ENCODE measurements at places on chromosomes 3 and 15. TPM values are rescaled to one million over a fixed set of nuclear protein-coding genes. Genes with fewer than 3 reads are reported as not detected.

GRCh38 chr3:149077628-149078027, 8.7 kb downstream of the HLTF start:
- peaks cover 6% of the 10 kb centered on the region for H3K36me3 ChIP-seq
- no peak for DNase-seq
- H3K27me3 ChIP-seq, result no peaks in the 10 kb centered on the region
- no peak overlapping the region for H3K4me3 ChIP-seq
- no peak overlapping the region for H3K27ac ChIP-seq

DNA sequence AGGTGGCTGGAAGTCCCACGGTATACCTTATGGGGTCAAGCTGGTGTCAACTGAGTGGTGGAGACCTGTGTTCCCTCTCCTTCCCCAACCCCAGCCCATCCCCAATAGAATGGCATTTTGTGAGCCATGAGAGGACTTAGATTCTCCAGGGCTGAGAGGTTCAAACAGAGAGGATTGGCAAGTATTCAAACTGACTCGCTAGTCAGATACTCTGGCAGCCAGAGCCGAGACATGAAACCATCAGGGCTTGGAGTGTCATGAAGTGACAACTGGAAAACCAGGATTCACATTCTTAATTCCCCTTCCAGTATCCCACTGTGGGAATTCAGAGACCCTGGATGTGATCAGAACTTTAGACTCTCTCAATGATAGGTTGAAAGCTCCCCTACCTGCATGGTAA, 159.4 kb upstream of the SNTN start:
- H3K27ac ChIP-seq, result no peak overlapping the region
- no peak overlapping the region for H3K4me3 ChIP-seq
- H3K27me3 ChIP-seq, result no peaks in the 10 kb centered on the region
- no peaks in the 10 kb centered on the region for H3K4me1 ChIP-seq
- DNase-seq, result no peak

- peaks cover 25% of the 10 kb centered on the region for H3K4me1 ChIP-seq
- no peaks in the 10 kb centered on the region for H3K27me3 ChIP-seq
- H3K27ac ChIP-seq, result no peak overlapping the region
These were observed 179.7 kb upstream of the LPP start for GRCh38 chr3:187973977-187974870.

GRCh38 chr3:115513416-115513800, 109.9 kb upstream of the GAP43 start:
- no peaks in the 10 kb centered on the region for H3K36me3 ChIP-seq
- DNase-seq, result no peak
- H3K4me1 ChIP-seq, result peaks cover 13% of the 10 kb centered on the region
- no peaks in the 10 kb centered on the region for H3K27me3 ChIP-seq
- H3K4me3 ChIP-seq, result peak overlapping the region; percentile 51
- H3K27ac ChIP-seq, result no peak overlapping the region

DNA sequence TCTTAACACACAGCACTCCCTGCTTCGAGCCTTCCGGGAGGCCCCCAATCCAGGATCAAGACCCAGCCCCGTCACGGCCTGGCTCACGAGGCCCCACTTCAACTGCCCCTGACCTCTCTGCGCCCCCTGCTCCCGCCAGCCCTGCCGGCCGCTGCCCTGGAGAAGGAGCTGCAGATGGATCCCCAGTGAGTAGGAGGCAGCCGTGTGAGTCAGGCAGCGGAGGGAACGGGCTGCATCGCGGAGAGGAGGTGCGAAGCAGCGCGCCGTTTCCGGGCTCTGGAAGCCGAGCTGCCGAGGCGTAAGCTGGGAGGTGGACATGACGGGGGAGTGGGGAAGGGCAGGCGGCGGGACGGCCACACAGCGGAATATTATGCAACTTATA, 133.4 kb downstream of the TPRA1 start:
- H3K27ac ChIP-seq, result no peak overlapping the region
- H3K27me3 ChIP-seq, result peaks cover 44% of the 10 kb centered on the region
- no peaks in the 10 kb centered on the region for H3K36me3 ChIP-seq
- DNase-seq, result no peak

DNA sequence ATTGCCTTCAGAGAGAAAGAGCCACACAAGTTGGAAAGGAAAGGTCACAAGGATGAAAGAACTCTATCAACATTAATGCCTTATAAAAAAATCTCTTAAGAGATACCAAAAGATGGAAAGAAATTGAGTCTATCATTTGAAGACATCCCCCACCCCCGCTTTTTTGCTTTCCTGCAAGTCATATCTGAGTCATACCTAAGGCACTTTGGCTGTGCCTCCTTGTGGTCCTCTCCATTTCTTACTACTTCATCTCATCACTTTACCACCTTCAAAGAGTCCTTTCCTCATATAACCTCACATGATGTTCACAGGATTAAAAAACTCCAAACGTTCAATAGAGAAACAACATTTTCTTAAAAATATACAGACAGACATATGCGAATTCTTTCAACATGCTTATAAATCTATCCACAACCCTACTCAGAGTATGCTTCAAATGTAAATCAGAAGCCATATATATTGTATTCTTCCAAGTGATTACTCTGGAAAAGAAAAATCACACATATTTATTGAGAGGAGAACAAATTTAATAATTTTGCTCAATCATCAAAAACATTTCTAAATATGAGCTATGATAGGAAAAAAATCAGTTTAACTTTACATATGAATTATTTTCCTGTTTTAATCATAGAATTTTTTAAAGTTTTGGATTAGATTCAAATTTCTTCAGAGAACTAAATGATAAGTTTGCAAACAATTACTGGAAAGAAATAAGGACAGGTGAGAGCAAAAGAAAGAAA, 1003.9 kb upstream of the CFAP20DC start:
- H3K36me3 ChIP-seq, result no peaks in the 10 kb centered on the region
- H3K4me3 ChIP-seq, result no peak overlapping the region
- DNase-seq, result no peak
- peaks cover 9% of the 10 kb centered on the region for H3K4me1 ChIP-seq
- H3K27me3 ChIP-seq, result no peaks in the 10 kb centered on the region
- H3K27ac ChIP-seq, result no peak overlapping the region

GPR62 gene
- total RNA-seq, result 0.51 TPM

DNA sequence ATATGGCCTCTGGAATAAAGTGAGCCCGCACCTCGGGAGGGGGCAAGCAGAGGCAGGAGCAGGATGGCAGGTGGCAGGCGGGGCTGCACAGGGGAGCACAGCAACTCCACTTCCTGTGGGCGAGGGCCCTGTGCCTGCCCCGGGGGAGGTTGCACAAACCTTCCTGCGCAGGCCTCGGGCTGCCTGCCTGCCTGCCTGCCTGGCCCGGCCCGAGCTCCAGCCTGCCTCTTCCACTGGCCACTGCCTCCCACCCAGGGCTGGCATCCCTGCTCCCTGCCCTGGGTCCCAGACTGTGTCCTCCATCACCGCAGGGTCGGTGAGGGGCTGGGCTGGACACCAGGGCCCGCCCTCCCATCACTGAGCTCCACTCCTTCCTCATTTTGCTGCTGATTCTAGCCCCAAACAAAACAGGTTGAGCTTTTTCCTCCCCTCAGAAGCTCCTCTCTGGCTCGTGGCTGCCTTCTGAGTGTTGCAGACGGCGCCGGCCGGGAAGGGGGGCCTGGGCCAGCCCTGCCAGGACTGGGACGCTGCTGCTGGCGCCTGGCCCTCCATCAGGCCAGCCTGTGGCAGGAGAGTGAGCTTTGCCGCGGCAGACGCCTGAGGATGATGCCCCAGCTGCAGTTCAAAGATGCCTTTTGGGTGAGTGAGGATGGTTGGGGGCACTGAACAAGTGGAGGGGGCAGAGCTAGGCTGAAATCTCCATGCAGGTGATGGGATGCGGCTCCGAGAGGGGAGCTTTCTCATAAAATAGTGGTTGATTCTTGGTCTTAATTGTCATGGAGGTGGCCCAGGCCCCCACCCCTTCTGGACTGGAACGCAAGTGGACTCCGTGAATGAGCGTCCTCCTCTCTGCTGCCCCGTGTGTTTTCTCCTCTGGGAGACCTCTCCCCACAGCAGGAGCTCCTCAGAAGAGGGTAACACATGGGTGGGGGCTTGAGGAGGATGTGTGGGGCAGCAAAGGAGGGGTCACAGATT, at the start of gene PSTPIP1:
Gene PSTPIP1 (plus strand): TSS at position 156 of the 975 bp plus-strand sequence. CDS start 448 bp downstream, at position 604.
- no peak for DNase-seq
- no peak within 1 kb of the TSS for H3K4me3 ChIP-seq
- no peaks in the 10 kb centered on the region for H3K27me3 ChIP-seq

GRCh38 chr3:12910356-12911099, 69.2 kb upstream of the RPL32 start:
- H3K4me1 ChIP-seq, result peaks cover 4% of the 10 kb centered on the region
- no peak overlapping the region for H3K27ac ChIP-seq
- no peak overlapping the region for H3K4me3 ChIP-seq
- peaks cover 46% of the 10 kb centered on the region for H3K36me3 ChIP-seq
- no peaks in the 10 kb centered on the region for H3K27me3 ChIP-seq

DNA sequence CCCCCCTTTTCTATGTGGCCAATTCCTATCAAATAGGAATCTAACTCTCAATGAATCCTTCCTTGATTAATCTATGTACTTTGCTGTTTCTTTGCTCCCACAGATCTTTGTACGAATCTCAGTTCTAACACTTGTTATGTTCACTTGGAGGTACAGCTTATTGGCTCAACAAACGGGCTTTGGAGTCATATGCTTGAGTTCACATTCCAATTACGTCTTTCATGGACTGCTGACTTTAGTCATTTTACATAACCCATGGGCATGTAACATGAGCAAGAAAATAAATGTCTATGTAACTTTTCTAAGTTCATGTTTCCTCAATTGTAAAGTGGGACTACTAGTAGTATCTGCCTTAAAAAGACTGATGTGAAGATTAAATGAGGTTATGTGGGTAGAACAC, 123.2 kb upstream of the TBC1D5 start:
- no peak for DNase-seq
- no peaks in the 10 kb centered on the region for H3K4me1 ChIP-seq
- no peak overlapping the region for H3K27ac ChIP-seq
- no peak overlapping the region for H3K4me3 ChIP-seq
- no peaks in the 10 kb centered on the region for H3K27me3 ChIP-seq

REC114 gene
- not detected for total RNA-seq

- no peaks in the 10 kb centered on the region for H3K36me3 ChIP-seq
- peaks cover 11% of the 10 kb centered on the region for H3K4me1 ChIP-seq
- H3K27ac ChIP-seq, result no peak overlapping the region
- no peaks in the 10 kb centered on the region for H3K27me3 ChIP-seq
- no peak overlapping the region for H3K4me3 ChIP-seq
- no peak for DNase-seq
These were observed 30.6 kb downstream of the MB21D2 start for GRCh38 chr3:192887047-192887446.

DNA sequence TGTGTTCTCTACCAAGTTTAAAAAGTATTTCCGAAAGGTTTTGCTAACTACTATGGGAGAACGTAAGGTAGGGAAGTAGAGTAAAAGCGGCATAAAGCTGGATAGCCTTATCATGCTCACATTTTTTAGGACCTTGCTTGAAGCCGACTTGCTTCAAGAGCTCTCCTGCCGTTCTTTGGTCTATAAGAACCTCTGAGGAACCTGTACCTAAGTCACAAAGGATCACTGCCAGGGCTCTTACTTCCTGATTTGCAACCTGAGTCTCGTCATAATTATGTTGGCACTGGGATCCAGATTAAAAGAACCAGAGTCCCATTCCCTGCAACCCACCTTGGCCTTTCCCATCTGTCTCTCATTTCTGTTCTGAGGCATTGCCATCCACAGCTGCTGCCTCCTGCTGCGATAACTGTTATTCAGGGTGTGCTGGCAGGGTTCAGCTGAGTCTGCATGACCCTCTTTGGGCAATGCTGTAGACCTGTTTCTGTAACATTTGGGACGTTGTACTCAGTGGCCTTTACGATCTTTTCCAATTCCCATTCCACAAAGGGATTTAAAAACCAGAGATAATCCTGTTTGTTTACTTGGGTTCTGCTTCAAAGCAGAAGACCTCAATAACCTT, 131.0 kb upstream of the UMPS start:
- no peaks in the 10 kb centered on the region for H3K36me3 ChIP-seq
- no peak overlapping the region for H3K4me3 ChIP-seq
- no peak for DNase-seq
- peaks cover 63% of the 10 kb centered on the region for H3K4me1 ChIP-seq

DNA sequence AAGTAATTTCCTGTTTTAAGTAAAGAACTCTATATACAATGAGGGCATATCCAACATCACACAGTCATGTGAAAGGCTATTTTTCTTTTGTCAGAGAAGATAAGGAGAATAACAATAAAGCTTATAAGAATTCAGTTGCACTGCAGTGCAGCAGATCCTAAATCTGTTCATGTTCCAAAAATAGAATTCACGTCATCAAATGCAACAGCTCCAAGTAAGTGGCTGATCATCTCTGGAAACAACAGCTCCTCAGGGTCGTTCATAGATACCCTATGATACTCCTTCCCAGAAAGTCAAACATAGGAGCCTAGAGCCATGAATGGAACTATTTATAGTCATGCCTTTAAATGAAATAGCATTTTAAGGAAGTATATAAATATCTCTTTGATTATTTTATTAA, 100.2 kb downstream of the FMN1 start:
- no peak overlapping the region for H3K4me3 ChIP-seq
- no peaks in the 10 kb centered on the region for H3K27me3 ChIP-seq
- no peak for DNase-seq
- H3K4me1 ChIP-seq, result peaks cover 20% of the 10 kb centered on the region
- H3K27ac ChIP-seq, result no peak overlapping the region

DNA sequence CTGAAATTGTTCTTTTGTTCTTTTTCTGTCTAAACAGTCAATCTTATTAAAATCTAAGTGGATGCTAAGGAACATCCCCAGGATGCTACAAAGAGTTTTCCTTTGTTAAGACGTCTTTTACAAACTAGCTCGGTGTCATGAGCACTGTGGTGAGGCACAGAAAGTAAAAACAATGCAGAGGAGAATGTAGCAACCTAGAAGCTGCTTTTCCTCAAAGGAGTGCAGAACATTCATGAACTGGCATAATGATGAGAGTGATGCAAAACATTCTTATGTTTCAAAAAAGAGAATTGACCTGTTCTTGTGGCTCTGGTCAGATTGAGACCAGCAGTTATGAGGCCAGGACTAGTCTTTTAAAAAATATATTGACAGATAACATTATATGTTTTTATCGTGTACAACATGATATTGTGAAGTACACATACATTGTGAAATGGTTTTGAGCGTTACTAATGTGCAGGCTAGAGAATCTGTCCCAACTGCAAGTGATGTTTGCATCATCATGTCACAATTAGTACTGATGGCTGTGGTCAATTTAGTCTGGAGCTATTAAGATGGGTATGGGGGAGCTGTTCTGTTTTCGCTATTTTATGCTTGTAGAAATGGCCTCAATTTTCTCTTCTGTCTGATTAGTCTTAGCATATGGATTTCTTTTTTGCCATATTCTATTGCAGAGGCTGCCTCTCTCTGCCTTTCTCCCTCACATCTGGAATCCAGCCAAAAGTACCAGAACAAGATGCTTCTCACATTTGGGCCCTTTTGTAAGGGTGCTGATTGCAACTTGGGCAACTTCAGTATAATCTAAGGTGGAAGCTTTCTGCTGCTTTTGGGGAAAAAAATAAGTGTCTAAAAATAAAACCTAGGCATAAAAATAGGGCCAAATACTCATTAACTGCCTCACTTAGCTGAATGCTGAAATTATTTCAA, 50.2 kb downstream of the HHLA2 start:
- no peaks in the 10 kb centered on the region for H3K4me1 ChIP-seq
- no peaks in the 10 kb centered on the region for H3K36me3 ChIP-seq
- no peaks in the 10 kb centered on the region for H3K27me3 ChIP-seq
- no peak overlapping the region for H3K27ac ChIP-seq

DNA sequence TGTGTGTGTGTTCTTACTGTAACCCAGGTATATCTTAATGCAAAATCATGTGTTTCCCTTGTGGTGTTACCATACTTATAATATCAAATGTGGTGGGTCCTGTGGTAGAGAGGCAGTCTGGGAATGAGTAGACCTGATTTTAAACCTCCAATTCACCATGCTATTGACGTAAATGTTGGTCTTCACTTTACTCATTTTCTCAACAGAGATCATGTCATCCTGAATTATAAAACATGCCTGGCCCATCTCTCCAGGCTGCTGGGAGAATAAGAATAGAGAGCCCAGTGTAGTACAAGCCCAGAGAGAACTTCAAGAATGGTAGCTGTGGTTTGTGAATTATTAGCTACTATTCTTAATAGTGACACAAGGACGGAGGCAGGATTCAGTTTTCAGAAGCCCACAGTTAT, 88.1 kb downstream of the MBNL1 start:
- peaks cover 82% of the 10 kb centered on the region for H3K4me1 ChIP-seq
- no peaks in the 10 kb centered on the region for H3K27me3 ChIP-seq

All from gastrocnemius medialis (tissue), 4 donors.